Right atrium auricular region (tissue), 2 donors: ENCODE measurements at places on chromosomes 3 and 15.

DNA sequence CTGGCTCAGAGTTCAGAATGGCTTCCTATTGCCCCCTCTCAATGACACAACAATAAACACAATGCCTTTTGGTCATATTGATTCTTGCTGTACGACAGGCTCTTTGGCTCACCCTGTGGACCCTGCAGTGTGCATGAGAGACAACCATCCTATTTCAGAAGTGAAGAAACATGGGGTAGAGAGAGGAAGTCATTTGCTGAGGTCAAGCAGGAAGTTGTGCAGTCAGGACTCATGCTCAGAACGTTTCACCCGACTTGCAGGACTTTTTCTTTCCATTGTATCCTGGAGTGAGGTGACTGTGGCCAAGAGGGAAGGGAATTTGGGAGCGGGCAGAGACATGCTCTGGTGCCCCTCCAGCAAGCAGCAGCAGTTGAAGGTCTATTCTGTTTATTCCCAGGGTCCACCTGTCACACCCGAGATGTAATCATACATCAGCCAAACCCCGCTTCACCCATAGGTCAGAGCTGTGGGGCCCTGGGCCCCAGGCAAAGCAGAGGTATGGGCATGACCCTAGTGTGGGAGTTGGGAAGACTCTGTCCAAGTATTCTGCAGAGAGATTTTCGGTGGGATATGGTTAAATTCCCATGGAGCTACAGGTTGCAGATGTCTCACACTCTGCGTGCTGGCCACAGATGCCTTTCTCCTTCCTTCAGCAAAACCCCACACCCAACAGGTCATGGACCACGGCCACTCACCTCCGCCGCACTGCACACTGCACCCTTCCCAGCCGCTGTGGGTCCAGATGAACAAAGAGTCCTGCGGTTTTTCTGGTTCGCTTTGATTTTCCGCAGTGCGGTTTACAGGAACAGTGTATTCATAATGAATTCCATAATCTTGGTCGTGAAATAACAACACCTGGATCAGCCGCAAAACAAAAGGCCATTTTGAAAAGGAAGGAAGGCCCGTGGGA lies 290.6 kb downstream of the ADAMTS17 start:
- H3K36me3 ChIP-seq, result no peaks in the 10 kb centered on the region
- H3K4me1 ChIP-seq, result peaks cover 11% of the 10 kb centered on the region
- no peaks in the 10 kb centered on the region for H3K27me3 ChIP-seq
- no peak overlapping the region for H3K4me3 ChIP-seq
- no peak for DNase-seq
- H3K27ac ChIP-seq, result no peak overlapping the region

DNA sequence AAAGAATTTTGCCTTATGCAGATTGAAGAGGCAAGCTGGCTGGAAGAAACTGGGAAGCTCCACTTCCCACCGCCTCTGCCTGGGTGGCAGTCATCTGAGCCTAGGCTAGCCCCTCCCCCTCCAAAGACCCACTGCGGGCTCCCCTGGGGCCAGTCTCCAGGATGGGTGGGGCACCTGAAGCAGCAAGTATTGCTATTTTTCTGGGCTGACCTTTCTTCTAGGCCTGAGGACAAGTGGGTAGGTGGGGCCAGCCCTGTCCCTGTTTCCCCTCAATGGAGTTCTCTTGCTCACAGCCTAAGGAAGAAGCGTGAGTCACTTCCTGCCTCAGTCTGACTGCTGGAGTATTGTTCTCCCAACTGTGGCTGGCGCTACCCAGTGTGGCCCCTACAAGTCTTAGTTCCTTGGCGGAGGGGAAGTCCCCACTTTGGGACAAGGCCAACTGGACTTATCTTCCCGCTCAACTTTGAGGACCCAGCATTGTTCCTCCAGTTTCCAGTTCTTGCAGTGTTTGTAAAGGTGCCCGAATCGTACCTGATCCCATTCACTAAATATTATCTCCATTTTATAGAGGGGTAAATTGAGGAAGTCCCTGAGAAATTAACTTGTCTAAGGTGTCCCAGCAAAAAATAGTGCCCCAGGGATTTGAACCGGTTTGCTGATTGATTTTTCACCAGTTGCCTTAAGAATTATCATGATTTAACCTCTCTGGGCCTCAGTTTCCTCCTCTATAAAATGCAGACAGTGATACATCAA lies 1.4 kb downstream of the FURIN start:
- peak; percentile 95 for DNase-seq
- H3K27me3 ChIP-seq, result no peaks in the 10 kb centered on the region
- H3K4me1 ChIP-seq, result peaks cover 54% of the 10 kb centered on the region
- H3K4me3 ChIP-seq, result no peak overlapping the region
- H3K27ac ChIP-seq, result peak overlapping the region; percentile 95

DNA sequence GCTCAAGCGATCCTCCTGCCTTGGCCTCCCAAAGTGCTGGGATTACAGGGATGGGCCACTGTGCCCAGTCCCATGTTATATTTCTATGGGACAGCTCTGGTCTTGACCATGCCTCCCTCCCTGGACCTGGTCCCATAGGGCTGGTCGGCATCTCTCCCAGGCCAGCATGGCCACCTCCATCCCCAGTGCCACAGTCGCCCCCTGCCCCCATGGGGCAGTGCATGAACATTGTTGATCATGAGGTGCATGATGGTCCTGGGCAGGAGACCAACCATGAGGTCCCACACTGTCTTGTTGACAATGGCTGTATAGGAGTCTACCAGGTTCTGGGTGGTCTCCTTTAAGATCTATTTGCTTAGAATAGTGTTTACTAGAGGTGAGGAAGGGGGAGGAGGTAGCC lies 6.5 kb downstream of the RPS17 start:
- H3K4me1 ChIP-seq, result no peaks in the 10 kb centered on the region
- H3K27me3 ChIP-seq, result no peaks in the 10 kb centered on the region
- H3K27ac ChIP-seq, result no peak overlapping the region
- H3K4me3 ChIP-seq, result no peak overlapping the region

DNA sequence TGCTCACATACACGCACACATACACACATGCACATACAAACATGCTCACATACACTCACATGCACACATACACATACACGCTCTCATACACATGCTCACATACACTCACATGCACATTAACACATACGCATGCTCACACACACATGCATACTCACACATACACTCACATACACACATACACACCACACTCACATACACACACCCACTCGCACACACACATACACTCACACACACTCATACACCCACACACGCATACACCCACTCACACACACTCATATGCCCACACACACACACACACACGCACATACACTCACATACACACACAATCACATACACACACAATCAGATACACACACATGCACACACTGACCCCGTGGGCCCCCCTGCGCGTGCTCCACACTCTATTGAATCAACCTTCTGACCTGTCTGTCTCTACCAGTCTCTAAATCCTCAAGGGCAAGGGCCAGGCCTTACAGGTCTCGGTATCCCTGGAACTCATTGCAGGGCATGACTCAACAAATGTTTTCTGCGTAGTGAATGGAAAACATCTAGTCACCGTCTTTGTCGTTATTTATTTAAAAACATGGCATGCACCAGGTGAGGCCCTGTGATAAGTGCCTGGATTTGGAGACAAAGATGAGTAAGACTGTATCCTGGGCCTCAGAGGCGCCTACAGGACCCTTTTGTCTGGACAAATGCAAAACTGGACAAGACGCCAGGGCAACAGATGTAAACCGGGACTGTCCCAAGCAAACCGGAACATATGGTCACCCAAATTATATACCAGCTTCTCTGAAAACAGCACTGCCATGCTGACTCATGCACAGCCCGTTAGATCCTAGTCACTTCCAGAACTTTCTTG lies 41.8 kb downstream of the GRK7 start:
- no peak overlapping the region for H3K27ac ChIP-seq
- H3K36me3 ChIP-seq, result no peaks in the 10 kb centered on the region
- DNase-seq, result no peak
- no peaks in the 10 kb centered on the region for H3K27me3 ChIP-seq
- H3K4me1 ChIP-seq, result no peaks in the 10 kb centered on the region
- H3K4me3 ChIP-seq, result no peak overlapping the region

DNA sequence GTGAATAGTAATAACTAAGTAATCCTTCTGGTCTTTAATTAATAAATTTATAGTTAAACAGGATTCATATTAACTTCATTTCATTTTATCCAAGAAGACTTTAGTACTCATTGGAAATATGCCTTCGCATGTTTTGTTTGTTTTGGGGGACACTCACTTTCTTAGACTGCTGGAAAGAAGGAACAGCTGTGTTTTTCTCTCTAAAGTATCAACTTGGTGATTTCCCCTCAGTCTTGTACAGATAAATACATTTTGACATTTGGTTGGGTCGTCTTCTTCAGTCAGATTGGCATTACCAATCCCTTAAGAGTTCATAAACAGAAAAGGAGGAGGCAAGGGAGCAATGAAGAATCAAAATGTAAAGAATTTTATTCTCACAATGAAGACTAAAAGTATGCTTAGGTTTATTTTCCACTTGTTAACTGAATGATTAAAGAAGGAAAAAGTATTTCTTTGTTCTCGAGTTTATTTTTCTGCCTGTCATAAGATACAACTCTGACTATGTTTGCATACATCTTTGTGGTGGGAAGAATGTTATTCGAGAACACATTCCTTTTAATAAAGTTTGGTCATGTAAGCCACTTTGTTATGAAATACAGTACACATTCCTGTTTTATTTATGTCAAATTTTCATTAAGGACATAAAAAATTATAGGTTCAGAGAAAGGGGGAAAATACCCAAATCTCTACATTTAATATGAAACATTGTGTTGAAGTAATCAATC lies 140.2 kb downstream of the GMNC start:
- no peaks in the 10 kb centered on the region for H3K27me3 ChIP-seq
- no peak overlapping the region for H3K27ac ChIP-seq
- H3K36me3 ChIP-seq, result no peaks in the 10 kb centered on the region
- H3K4me1 ChIP-seq, result no peaks in the 10 kb centered on the region
- H3K4me3 ChIP-seq, result no peak overlapping the region

GRCh38 chr15:82111918-82112317 lies 66.1 kb upstream of the MEX3B start:
- no peak for DNase-seq
- no peaks in the 10 kb centered on the region for H3K27me3 ChIP-seq
- H3K4me1 ChIP-seq, result no peaks in the 10 kb centered on the region

GRCh38 chr3:127608362-127608718 lies 10.1 kb downstream of the MCM2 start:
- H3K4me3 ChIP-seq, result no peak overlapping the region
- H3K4me1 ChIP-seq, result peaks cover 10% of the 10 kb centered on the region
- no peak for DNase-seq
- peaks cover 18% of the 10 kb centered on the region for H3K36me3 ChIP-seq
- no peaks in the 10 kb centered on the region for H3K27me3 ChIP-seq
- H3K27ac ChIP-seq, result peak overlapping the region; percentile 50

DNA sequence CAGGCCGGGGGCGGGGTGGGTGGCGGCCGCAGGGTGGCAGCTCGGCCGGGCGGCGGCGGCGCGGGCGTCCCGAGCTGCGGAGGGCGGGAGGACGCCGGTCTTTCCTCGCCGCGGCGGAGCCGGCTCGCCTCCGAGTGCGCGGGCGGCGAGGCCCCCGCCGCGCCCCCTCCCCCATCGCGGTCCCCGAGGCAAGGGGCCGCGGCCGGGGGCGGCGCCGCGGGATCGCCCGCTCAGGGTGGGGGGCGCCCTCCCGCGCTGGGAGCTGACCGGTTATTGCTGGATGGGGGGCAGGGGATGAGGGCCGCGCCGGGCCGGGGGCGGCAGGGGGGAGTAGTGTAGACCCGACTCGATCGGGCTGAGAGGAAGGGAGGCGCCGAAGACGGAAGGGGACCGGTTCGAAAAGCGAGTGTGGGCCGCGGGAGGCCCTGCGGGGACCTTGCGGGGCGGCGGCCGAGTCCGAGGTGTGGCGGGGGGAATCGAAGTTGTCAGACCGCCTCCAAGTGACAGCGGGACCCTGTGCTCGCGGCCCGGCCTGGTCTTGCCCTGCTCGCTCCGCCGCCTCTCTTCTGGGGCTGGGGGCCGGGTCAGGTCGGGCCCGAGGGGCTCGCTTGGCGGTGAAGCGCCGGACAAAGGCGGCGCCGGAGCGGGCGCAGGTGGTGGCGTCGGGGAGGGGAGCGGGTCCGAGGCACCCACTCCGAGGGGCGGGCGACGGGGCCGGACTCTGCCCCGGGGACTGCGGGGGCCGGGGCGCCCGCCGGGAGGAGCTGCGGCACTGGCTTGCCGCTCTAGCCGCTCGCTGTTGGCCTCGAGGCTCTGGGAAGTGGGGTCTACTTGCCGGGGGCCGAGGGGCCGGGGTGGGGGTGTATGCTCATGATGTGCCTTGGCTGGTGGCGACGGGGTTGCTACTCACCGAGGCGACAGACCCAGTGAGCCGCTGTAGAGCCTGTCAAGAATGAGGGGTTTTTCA lies 1.1 kb downstream of the BAHD1 start:
- H3K4me3 ChIP-seq, result peak overlapping the region; percentile 93
- DNase-seq, result no peak
- H3K4me1 ChIP-seq, result no peaks in the 10 kb centered on the region

- H3K4me1 ChIP-seq, result no peaks in the 10 kb centered on the region
- H3K4me3 ChIP-seq, result no peak overlapping the region
- H3K27me3 ChIP-seq, result no peaks in the 10 kb centered on the region
- peaks cover under 1% of the 10 kb centered on the region for H3K36me3 ChIP-seq
- DNase-seq, result no peak
These were observed 3.3 kb downstream of the ZWILCH start for GRCh38 chr15:66508293-66508883.

- DNase-seq, result no peak
- H3K4me3 ChIP-seq, result no peak overlapping the region
- peaks cover 44% of the 10 kb centered on the region for H3K4me1 ChIP-seq
- peak overlapping the region; percentile 73 for H3K27ac ChIP-seq
- no peaks in the 10 kb centered on the region for H3K27me3 ChIP-seq
These were observed 167.8 kb upstream of the CCDC54 start for GRCh38 chr3:107209302-107209990.

DNA sequence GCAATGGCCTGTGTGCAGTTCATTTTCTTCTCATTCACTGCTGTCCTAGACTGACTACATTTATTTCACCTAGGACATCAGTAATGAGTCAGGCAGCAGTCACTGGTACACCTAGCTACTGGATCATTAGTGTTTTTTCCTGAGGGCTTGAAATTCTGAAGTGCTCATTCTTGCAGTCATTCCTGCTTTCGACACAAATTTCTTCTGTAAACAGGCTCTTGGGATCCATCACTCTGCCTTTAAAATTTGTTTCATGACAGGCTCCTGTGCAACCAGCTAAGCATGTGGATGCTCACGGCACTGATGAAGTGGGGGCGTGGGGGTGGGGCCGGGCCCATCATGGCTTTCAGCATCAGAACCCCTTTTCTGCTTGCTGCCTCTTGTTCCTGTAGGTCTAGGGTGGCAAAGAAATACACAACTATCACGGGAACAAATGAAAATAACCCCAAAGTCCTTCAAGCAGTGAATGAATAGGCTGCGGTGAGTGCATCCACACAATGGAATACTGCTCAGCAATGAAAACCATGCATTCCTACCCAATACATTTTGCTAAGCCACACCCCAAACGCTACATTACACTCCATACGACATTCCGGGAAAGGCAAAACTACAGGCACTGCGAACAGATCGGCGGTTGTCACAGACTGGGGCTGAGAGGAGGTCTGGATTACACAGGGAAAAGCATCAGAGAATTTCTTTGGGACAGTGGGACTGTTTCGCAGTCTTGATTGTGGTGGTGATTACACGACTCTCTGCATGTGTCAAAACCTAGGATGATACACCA lies 9.3 kb upstream of the MELTF start:
- H3K4me3 ChIP-seq, result no peak overlapping the region
- H3K36me3 ChIP-seq, result no peaks in the 10 kb centered on the region
- H3K27ac ChIP-seq, result no peak overlapping the region
- no peaks in the 10 kb centered on the region for H3K27me3 ChIP-seq
- H3K4me1 ChIP-seq, result no peaks in the 10 kb centered on the region
